ENCODE measurements at places on chromosomes 1 and 21.

DNA sequence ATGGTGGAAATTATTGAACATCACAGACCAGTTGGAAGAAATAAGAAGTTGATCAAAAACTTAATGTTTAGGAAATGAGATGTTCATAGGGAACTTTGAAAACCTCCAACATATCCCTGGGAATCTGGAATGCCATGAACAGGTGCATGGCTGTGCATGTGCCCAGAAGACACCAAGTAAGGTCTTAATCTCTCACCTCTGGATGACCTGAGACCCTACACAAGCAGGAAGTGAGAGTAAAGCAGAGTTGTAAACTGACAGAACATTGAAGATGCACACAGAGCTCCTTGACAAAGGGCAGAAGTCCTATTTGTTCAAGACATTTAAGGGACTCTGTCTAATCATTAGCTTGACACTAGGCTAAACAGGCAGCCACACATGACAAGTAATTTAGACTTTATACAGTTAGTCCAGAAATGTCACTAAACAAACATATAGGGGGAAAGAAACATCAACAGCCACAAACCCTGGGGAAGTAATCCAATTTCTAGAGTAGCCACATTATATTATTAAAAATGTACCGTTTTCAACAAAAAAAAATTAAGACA is 34.5 kb downstream of the KLHDC7A start:
- no peak for DNase-seq

- DNase-seq, result no peak
These were observed 993 bp downstream of the PDZK1 start for GRCh38 chr1:145706086-145706664.

DNA sequence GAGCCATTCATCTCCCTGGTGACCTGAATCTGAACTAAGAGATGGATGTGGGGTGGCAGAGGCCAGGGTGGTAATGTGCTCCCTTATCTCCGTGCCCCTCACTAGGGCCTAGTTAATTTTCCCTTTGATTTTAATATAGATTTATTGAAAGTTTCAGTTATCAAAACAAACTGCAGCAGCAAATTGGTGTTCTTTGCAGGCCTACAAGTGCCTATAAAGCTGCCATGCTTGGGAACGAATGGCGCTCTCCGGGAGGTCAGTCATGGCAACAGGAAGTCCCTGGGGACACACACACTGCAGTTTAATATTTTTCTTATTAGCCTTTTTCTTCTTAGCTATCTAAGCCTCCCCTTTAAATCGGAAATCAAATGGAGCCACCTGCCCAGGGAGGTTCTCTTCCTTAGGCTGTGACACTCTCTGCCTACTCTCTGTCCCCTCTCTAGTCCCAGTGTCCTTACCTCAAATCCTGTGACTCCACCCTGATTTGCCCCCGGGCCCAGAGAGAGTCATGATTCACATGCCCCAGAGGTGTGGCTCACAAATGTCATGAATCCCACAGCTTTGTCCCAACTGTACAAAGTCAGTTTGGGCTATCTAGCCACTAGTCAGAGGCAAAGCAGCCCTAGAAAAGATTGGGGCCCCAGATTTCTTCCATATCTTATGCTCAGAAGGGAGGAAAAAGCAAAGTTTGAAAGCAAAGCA is 4.3 kb upstream of the ERI3 start:
- no peak for DNase-seq

GRCh38 chr1:31617916-31618746 is 642 bp downstream of the HCRTR1 start:
- peak; percentile 48 for DNase-seq

GRCh38 chr21:44884097-44884496 is 10.6 kb upstream of the PTTG1IP start:
- DNase-seq, result no peak
